ENCODE measurements at places on chromosomes 12 and 14.

GRCh38 chr12:91370086-91370868, 187.7 kb upstream of the DCN start:
- DNase-seq, result no peak

DNA sequence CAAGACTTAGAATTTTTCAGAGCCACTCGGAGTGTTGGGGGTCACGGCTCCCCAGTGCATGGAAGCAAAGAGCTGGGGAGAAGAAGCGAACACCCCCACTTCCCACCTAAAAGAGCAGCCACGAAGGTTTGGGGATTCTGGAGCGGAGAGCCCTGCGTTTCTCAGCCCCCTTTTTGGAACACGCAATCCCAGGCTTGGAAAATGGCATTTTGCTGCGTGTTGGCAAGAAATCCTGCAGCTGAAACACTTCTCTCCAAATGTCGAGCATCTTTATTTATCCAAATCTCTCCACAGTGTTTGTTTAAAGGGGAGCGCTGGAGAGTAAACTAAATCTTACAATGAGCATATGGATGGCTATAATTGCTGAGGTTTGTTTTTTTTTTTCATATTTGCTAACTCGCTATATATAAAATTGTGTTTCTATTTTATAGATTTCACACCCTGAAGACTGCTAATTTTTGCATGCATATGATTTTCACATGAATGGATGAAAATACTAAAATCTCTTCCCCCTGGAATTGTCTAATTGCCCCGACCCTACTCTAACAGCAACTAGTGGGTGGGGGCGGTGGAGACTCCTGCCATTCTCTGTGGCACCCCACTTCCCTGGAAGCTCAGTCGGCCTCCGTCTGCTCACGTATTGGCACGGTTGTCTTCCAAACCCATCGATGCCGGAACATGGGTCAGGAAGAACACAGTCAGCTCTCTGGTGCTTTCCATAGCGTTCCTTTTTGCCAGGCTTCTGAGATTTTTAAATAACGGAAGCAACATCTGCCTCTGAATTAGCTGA, 120.5 kb downstream of the GCH1 start:
- no peak for DNase-seq

- no peak for DNase-seq
These were observed 46.8 kb downstream of the LRIG3 start for GRCh38 chr12:58873496-58873895.

GRCh38 chr12:59593761-59594160, 2.1 kb upstream of the SLC16A7 start:
- no peak for DNase-seq

DNA sequence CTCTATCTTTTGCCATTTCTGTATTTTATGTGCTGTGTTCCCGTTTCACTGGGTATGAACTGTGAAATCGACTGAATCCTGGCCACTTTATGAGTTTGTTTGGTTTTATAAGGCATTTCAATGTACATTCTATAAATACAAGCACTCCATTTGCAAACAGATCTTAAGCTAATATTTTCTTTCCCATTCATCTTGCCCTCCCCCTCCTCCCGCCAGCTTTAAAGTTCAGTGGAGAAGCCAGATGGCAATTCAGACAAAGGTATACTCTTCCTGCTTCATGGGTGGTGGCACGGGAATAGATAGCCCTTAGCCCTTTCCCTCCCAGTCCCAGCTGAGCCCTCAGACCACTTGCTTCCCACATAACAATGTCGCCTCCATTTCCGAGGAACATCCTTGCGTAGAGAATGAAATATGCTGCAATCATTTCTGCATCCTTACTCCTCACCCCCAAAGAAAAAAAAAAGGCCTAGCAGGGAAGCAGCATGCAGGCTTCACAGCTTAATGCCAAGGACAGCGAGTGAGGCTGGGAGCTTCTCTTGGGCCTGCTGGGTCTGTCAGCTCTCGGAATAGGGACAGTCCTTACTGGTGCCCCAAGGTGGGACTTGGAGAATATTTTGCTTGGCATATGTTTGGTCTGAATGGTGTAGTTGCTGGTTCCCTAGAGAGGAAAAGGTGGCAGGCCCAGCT, 52.8 kb upstream of the SRSF5 start:
- DNase-seq, result no peak

DNA sequence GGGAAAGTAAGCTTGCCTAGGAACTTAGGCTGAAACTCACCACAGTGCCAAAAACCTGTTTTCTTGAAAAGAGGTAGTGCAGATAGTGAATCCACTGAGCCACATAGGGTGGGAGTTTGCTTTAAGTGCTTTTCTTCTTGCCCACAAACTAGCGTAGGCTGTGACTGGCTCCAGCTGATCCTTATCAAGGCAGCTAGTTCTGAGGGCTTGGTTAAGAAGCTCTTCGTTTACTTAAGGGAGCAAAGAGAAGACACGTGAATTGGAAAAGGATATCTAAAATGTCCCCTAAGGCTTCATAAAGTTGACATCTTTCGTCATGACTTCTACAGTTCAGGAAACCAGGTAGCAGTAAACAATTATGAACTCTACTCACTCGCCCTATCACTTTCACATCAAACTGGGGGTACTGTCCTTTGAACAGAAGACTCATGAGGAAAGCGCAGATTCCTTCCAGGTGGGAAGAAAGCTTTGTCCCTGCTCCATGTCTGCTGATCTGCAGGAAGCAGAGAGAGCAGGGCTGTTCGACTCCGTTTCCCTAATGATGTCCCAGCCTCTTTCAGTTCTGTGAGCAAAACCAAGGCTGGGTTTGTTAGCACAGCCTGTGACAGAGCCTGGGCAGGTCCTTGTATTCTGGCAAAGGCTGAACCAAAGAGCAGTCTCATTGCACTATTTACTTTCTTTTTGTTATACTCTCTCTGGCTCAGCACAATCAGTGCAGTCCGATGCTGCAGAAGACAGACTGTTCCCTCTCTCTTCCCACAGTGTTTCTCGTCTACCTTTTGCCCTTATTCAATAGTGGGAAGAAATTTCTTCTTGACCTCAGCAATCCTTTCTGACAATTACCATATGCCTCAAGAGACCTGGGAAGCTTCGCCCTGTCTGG, 93.5 kb upstream of the ETV6 start:
- DNase-seq, result no peak

DNA sequence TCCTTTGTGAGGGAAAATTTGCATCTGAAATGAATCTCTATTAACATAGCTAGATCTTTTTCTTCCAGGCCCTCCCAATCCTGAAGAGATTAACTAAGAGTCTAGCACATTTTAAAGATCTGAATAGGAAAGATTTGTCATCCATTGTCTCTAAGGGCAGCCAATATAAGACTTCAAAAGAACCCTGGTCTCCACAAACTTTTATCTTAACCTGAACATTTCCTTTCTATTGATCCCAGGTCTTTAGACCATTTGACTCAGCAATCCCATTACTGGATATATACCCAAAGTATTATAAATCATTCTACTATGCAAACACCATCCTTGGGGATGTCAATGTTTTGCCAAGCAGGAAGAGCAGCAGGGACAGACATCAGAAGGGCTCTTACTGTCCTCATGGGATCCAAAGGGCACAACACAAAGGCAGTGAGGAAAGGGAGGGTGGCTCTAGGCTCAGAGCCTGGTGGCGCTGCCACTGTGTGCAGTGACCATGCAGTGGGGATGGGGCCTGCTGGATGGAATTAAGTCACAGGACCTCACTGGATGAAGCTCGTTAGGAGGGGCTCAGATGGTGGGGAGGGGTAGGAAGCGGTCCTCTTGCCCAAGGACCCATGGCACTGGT, 12.7 kb upstream of the BDKRB2 start:
- DNase-seq, result no peak

GRCh38 chr12:47841910-47842309, 22.2 kb upstream of the HDAC7 start:
- no peak for DNase-seq

DNA sequence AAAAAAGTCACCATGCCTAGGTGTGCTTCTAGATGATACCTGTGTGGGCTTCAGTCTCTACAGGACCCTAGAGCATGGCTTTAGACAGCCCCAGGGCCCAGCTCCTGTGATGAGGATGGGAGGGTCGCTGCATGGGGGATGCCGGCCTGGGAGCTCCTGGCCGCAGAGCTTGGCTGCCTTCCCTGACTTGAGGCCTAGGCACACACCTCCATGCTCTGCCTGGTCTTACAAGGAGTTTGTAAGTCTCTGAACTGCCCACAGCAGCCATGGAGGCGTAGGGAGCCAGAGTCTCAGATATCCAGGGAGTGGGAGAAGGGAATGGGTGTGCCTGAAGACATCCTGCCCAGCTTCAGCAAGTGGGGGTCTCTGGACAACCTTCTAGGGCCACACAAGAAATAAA, 149.5 kb upstream of the MYL2 start:
- DNase-seq, result no peak

GRCh38 chr12:93664573-93665138, 12.5 kb upstream of the CRADD start:
- DNase-seq, result no peak

- no peak for DNase-seq
These were observed 136.5 kb downstream of the LRFN5 start for GRCh38 chr14:41743140-41743539.

DNA sequence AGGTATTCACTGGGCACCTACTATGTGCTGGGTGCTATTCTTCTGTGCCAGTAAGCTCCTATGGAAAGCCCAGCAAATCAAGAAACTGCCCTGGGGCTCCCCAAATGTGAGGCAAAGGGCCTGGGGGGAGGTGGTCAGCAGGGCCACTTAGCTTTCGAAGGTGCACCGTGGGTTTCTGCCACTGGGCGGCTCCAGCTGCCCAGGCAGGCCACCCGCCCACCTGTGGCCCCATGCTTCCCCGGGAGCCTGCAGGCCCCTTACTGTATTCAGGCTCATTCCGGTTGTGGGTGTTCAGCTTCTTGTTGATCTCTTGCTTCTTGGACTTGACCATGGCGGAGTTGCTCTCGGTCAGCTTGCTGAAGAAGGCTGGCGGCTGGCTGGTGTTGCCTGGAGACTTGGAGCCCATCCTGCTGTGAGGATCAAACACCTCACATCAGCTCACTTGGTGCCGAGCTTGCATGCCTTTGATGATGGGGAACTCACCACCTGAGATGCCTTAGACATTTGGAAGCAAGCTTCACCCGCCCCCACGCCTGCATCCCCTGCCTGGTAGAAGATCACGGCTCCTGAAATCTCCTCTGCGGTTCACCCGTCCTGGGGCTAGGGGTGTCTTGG, 37.3 kb downstream of the RFLNA start:
- no peak for DNase-seq

DNA sequence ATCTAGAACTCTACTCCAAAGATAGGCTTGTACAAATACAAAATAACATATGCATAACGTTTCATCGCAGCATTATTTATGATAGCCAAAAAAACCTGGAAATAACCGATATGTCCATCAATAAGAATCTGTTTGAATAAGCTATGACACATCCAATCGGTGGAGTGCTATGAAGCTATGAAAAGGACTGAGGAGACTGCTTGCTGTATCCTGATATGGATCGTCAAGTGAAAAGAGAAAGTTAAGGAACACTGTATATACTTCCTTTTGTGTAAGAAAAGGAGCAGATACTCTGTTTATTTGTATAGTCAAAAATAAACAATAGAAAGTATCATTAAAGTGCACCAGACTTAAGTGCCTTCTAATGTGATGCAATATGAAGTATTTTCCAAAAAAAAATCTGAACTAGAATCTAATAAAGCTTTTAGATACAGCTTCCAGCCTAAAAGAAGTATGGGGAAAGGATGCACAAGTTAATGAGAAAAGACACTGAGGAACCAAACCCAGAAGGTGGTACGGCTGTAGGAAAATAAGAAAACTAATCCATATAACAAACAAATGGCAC, 645 bp upstream of the KLHDC1 start:
- no peak for DNase-seq

- DNase-seq, result no peak
These were observed 159.3 kb downstream of the TTC8 start for GRCh38 chr14:88983755-88984154.

DNA sequence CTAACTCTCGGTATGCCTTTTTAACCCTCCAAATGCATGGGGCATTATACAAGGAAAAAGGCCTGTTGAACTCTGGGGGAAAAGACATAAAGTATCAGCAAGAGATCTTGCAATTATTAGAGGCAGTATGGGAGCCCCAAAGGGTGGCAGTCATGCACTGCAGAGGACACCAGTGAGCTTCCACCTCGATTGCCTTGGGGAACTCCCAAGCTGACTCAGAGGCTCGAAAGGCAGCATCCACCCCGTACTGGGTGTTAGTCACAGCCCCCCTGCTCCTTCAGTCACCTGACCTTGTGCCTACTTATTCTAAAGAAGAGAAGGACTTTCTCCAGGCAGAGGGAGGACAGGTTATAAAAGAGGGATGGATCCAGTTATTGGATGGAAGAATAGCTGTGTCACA, 781.4 kb upstream of the TMEM132C start:
- DNase-seq, result no peak

GRCh38 chr12:87152841-87153528, 876.2 kb downstream of the C12orf50 start:
- DNase-seq, result no peak

- DNase-seq, result no peak
These were observed 3.6 kb upstream of the UBC start for GRCh38 chr12:124917841-124918621.

DNA sequence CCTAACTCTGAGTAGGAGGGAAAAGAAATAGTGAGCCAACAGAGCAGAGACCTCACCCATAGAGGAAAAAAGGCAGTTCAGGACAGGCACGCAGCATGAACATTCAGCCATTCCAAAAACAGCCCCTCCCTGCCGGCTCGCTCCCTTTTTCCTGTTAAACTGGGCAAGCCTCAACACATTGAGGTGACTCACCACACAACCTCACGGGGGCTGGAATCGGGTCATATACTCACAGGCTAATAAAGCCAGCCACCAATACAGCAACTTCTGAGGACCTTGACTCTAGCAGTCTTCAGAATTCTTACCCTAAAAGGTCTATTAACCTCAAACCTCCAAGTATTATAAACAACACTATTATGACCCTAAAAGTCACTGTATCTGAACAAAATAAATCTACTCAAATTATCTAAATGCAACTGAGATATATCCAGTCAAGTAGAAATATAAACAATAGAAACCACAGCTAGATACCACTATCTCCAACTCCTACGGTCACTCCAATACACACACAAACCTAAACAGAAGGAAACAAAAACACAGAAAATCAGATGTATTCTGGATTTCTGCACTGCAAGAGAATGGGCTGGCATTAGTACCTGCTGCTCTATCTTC, 6.3 kb downstream of the YBX3 start:
- DNase-seq, result no peak

All from stimulated activated CD8-positive, alpha-beta memory T cell treated with anti-CD3 and anti-CD28 coated beads, Interleukin-2, amount 100 ng/mL, for 1 hour (primary cell).